ENCODE measurements at places on chromosomes 6 and 20.

DNA sequence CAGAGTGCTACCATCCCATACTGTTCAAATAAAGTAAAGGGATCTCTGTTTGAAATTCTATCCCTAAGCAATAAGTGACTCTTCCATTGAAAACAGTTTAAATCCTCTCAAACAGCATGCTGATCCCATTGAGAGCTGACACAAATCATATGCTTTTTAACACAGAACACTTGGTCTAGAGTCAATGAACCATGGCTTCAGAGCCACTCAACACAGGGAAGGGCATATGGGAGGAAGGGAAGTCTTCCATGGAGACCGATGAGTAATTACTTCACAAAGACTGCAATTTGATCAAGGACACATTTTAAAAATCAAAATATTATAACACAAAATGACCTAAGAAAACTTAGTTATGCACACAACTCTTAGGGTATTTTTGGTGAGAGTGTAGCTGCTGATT, 1073.0 kb upstream of the MAP3K7 start:
- no peak for DNase-seq

DNA sequence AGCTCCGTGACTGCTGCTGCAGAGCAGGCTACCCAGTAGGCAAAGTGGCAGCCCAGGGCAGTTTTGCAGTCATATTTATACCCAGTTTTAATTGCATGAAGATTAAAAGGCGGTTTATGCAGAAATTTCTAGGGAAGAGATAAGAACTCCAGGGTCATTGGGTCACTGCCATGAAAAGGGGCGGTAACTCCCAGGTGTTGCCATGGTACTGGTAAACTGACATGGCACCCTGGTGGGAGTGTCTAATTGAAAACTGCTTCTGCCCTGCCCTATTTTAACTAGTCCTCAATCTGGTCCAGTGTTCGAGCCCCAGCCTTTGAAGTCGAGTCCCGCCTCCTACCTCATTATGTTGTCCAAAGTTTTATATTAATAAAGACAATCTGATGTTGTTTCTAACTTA, 75.0 kb upstream of the FUCA2 start:
- DNase-seq = no peak

GRCh38 chr6:56739836-56740815, 97.4 kb upstream of the DST start:
- no peak for DNase-seq

- DNase-seq = no peak
Measured at GRCh38 chr6:43454696-43455530, 435 bp downstream of the DLK2 start.

- no peak for DNase-seq
Measured at GRCh38 chr6:17836293-17836692, 129.6 kb upstream of the NUP153 start.

DNA sequence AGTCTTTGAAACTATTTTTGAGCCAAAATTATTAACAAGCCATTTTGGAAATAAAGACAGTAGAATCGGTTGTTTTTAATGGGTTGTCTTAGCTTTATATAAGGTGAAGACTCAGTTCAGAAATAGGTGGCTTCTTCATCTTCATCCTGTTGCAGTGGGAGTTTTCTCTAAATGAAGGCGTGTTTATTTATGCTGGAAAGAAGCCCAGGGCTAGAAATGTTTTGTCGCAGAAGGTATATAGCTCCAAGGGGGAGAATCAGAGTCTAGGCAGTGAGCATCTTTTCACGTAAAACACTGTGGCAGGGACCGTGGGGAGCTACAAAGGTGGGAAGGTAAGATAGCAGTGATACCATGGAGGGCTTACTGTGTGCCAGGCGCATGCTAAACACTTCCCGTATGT, 34.3 kb downstream of the FARS2 start:
- DNase-seq = no peak
